ENCODE measurements at places on chromosomes 12 and 14.

- DNase-seq, result no peak
Measured at GRCh38 chr14:71415404-71415690, 508.1 kb downstream of the PCNX1 start.

DNA sequence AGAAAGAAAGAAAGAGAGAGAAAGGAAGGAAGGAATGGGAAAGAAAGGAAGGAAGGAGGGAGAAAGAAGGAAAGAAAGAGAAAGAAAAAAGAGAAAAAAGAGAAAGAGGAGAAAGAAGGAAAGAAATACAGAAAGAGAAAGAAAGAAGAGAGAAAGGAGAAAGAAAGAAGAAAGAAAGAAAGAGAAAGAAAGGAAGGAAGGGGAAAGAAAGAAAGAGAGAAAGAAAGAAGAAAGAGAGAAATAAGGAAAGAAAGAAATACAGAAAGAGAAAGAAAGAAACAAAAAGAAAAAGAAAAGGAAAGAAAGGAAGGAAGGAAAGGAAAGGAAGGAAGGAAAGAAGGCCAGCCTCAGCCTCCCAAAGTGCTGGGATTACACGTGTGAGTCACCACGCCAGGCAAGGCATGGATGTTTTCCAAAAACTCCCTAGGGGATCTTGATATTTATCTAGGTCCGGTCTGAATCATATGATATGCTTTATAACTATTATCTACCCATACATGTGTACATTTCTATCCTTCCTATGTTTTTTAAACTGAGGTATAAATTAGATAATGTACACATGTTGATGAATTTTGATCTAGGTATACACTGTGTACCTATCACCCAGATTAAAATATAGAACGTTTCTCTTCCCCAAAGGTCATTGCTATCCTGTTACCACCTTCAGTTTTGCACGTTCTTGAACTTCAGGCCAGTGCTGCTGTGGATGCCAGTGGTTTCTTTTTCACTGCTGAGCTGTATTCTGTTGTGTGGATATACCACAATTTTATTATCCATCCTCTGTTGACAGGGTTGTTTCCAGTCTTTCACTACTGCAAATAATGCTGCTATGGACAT, 177.9 kb downstream of the RBM19 start:
- no peak for DNase-seq

GRCh38 chr12:6834254-6834653, 6.0 kb downstream of the P3H3 start:
- DNase-seq, result no peak

DNA sequence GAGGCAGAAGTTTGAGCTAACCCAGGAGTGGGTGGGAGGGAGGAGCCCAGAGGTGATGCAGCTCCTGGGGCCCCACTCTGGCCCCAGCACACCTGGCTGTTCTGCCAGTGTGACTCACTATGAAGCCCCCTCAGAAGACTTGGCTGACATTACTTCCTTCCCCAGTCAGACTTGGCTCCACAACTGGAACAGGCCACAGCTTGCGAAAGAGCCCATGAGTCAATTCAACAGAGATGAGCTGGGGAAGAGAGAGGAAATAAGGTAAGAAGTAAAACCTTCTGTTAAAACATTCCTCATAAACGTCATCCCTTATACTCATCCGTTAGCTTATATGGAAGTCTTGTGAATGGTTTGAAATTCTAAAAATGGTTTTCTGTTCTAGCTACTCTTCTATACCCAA, 245.9 kb downstream of the ADAMTS20 start:
- no peak for DNase-seq

GRCh38 chr14:73227812-73228781, 9.2 kb upstream of the PAPLN start:
- DNase-seq, result no peak

DNA sequence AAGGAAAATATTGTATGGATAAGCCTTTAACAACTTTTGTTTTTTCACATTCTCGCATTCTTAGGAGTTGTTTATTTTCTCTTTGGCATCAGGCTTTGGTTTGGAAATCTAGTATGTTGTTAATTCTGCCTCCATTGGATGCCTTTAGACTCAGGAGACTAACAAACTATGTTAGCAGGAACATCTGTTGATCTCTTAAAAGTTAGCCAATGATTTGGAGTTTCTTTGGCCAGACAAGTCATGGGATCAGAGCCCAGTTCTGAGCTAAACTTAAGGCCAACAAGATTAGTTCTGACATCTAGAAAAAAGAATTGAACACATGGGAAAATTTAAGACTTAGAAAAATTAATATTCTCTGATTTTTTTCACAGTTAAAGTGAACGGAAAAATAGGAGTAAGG, 35.3 kb upstream of the STRAP start:
- DNase-seq, result no peak

GRCh38 chr12:21451529-21451928, 14.1 kb downstream of the PYROXD1 start:
- no peak for DNase-seq

DNA sequence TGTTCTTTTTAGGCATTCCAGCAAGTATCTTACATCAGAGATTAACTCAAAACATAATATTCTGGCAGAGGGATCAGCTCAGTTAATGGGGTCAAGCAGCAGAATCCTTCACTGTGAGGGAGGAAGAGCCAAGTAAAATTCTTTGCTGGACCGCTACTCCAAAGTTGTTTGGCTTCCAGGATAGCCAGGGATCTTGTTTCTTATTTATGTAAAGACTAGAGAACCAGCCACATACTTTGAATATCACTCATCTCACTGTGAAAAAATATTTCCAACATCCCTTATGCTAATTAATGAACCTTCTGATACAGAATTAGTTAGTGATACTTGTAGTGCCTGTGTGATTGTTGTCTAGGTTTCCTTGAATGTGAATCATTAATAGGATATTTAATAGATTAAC, 94.2 kb downstream of the PLEKHA5 start:
- no peak for DNase-seq

GRCh38 chr12:45707241-45707857, 22.2 kb upstream of the ARID2 start:
- no peak for DNase-seq

- DNase-seq, result peak; percentile 90
Measured at GRCh38 chr12:113358381-113359132, at the start of gene PLBD2. Gene PLBD2, plus strand, starts transcription at chr12:113358587. Its CDS starts 14 bp downstream, at chr12:113358601.

- no peak for DNase-seq
Measured at GRCh38 chr12:93426412-93426805, 15.3 kb downstream of the UBE2N start.

DNA sequence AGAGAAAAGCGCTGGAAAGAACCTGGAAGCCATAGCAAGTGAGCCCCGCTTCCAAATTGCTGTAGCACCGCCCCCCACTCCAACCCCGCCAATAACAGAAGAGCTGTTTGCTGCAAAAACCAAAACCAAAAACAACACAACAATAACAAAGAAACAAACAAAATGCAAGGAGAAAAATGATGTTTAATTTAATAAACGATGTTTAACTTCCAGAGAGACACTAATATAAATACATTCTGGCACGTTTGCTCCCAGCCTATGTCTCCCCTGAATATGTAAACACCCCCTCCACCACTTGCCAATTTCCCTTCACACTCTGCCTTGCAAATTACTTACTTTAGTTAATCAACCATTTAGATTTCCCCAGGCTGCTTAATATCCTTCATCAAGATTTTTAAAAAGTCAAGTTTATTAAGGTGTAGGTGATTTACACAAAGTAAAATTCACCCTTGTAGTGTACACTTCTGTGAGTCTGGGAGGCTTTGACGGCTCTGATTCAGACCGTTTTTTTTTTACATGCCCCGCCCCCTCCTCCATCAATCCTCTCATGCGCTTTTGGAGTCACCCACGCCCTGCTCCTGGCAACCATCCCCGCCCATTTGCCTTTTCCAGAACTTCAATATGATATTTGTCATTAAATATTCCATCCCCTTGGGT, 482 bp upstream of the IFI27L2 start:
- no peak for DNase-seq

DNA sequence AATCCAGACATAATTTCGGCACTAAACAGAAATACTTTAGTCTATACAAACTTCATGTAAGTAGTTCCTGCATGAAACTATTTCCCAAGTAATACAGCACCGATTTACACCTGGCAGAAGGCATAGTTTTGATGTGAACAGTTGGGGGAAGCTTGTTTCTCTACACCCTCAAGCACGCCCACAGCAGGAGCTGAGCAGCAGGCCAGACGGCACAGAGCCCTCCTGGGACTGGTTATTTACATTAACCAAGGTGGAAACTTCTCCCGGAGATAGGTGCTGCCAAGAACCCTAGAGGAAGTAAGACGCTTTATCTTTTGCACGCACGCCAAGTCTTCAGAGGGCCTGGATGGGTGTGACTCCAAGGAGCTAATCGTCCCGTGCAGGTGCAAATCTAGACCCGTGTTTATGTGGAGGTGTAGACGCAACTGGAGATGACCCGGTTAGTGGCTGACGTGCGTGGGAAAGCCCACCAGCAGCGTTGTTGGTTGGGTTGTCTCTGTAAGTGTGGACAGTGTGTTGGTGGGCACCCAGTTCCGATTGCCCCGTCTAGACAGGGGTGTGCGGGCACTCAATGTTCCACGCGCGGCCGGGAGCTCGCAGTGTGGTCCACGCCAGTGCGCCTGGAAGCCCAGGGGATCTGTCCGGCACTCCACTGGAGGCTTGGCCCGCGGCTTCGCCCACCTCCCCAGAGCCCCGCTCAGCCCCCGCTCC, 767 bp upstream of the TCP11L2 start:
- DNase-seq, result peak; percentile 43
